NCI-H1694 treated with DMSO at 0.1 percent for 48 hours (cell line): ENCODE measurements at places on chromosomes 7 and 10.

GRCh38 chr10:109647627-109648026, 275.7 kb downstream of the XPNPEP1 start:
- no peak for DNase-seq

GRCh38 chr7:4166340-4166739, 515.8 kb upstream of the FOXK1 start:
- DNase-seq = no peak

DNA sequence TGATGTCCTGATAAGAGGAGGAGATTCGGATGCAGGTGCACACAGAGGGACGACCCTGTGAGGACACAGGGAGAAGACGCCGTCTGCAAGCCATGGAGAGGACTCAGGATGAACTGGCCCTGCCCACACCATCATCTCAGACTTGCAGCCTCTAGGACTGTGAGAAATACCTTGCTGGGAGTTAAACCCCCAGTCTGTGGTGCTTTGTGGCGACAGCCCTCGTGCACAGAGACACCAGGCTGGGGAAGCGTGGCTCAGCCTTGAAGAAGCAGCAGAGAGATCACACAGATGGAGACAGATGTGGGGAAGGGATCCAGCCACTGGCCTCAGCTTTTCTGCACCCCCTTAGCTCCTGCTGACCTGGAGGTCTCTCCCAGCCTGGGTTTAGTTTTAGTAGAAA, 26.3 kb upstream of the PITRM1 start:
- DNase-seq = no peak

- no peak for DNase-seq
These were observed 159.6 kb downstream of the SKAP2 start for GRCh38 chr7:26704786-26705185.

- DNase-seq = no peak
These were observed 176.2 kb upstream of the RNF32 start for GRCh38 chr7:156464339-156464738.

GRCh38 chr10:125233726-125234125, 73.4 kb upstream of the CTBP2 start:
- DNase-seq = no peak

GRCh38 chr7:16271990-16272665, 149.2 kb downstream of the CRPPA start:
- no peak for DNase-seq

GRCh38 chr10:16865766-16866165, 48.5 kb upstream of the RSU1 start:
- no peak for DNase-seq

DNA sequence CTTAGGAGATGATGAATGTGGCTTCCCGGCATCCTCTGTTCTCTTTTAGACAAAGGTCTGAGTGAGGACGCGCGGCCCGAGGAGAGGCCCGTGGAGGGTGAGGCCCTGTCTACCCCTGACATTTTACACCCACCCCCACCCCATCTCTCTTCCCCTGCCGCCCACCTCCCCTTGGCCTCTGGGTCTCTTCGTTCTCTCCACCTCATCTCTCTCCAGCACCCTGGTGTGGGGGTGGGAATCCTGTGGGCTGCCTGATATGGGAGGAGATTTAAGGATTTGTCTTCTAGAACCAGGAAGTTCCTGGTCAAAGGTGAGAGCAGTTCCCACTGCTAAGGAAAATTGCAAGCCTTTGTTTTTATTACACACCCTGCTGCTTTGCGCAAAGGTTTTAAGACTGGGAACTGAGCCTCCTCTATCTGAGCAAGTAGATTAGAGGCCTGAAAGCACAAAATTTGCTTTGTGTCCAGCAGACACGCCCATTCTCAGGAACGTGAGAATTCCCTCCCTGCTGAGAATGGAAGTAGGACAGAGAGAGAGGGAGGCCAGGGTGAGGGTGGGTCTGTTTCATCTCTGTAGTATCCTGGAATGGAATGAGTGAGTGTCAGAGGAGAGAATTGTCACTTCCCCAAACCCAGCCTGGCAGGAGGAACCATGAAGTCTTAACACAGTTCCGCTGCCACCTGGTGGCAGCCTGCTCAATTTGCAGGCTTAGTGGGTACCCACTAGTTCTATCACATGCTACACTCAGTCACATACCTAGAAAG, 91.2 kb downstream of the GTF2IRD1 start:
- peak; percentile 33 for DNase-seq

- peak; percentile 73 for DNase-seq
These were observed 9.1 kb upstream of the ZNF316 start for GRCh38 chr7:6628045-6628444.

GRCh38 chr10:132723330-132723970, 62.5 kb downstream of the NKX6-2 start:
- DNase-seq = no peak

- no peak for DNase-seq
These were observed 2.6 kb downstream of the MBL2 start for GRCh38 chr10:52769966-52770365.

DNA sequence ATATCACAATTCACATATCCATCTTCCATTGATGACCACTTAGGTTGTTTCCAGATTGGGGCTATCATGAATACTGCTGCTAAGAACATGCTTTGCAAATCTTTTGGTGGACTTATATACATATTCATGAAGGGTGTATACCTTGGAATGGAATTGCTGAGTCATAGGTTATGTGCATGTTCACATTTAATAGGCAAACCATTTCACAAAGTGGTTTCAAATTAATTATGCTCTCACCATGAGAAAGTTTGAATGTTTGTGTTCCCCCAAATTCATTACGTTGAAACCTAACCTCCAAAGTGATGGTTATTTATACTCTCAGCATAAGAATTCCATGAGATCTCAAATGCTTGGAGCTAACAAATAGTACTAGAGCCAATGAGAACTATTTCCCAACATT, 86.4 kb downstream of the VPS41 start:
- no peak for DNase-seq

DNA sequence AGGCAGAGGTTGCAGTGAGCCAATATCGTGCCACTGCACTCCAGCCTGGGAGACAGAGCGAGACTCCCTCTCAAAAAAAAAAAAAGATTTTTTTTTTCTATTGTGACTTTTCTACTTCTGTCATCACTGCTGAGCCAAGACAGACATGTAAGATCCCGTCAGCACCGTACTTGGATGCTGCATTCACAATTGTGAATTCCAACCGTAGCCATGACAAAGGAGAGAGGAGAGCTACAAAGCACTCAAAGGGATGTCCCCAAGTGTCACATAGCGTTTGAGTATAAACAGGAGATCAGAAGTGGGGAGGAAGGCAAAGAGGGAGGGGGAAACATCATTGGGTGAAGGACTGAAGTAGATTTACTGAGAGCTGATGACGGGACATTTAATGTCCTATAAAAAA, 144.2 kb downstream of the PRPF18 start:
- DNase-seq = no peak

GRCh38 chr7:27515933-27516332, 146.8 kb downstream of the HIBADH start:
- DNase-seq = no peak

DNA sequence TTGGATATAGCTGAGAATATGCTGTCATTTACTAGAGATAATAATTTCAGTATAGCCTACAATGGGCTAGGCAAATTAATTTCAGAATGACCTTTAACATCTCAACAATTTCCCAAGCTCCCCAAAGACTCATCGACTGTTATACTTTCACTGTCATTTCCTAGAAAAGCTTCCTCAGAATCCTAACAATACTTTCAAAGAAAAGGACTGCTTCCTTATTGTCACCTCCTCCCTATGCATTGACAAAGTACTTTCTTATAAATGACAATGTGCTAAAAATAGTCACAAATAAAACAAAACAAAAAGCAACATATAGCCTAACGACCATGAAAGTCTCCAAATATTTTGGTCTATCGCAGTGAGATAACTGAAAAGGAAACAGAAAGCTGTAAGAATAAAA, 272.6 kb downstream of the ELMO1 start:
- no peak for DNase-seq

GRCh38 chr7:99033765-99034164, 110.1 kb downstream of the SMURF1 start:
- no peak for DNase-seq

DNA sequence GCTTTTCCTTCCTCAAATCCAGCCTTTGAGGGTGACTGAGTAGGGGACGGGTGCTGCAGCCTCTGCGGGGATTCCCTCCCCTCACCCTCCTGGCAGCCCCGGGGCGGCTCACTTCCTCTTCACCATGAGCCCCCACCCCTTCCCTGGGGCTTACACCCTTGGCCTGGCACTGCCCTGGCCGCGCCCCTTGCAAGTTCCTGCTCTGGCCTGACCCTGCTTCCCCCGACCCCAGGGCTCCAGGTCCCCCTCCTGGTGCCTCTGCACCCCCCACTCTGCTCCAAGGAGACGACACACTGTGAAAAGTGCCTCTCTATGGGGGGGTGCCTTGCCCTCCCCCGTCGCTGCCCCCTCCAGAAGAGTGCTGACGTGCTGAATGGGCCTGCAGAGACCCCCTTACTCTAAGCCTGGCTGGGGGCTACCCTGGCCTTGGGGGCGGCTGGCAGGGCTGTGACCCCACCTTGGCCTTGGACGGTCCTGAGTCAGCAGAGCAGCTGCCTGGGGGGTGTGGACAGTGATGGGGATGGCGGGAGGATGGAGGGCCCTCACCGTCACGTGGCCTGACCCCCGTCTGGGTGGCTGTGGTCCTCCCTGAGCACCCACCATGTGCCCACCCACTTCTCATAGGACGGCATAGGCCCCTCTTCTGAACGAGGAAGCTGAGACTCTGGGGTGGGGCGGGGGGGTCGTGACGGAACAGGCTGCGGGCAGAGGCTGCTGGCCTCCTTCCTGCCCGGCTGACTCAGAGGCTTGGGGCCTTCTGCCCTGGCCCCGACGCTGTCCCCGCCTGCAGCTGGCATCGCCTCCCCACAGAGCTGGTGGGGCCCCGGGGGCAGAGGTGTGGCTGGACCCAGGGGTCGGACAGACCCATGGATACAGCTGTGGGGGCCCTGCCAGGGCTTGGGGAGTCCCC, 9.8 kb downstream of the LFNG start:
- no peak for DNase-seq

GRCh38 chr10:96416643-96417042, 57.8 kb upstream of the OPALIN start:
- no peak for DNase-seq

- no peak for DNase-seq
These were observed 75.4 kb upstream of the ATP6V0A4 start for GRCh38 chr7:138873220-138873892.

DNA sequence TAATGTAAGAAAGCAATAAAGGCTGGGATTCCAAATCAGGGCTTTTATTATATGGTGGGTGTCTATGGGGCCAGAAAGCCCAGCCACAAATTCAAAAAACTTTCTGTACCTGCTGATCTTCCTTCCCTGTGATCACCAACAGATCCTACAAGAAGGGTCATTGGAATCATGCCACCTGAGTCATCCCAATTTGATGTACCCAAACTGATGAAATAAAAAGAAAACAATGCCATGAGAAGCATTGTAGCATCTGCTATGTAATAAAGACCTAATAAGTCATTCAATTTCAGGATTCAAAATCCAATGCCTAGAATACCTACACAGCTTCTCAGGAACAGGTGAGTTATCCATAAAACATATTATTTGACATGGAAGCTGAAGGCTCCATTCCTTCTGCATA, 228.8 kb downstream of the DKK1 start:
- DNase-seq = no peak

DNA sequence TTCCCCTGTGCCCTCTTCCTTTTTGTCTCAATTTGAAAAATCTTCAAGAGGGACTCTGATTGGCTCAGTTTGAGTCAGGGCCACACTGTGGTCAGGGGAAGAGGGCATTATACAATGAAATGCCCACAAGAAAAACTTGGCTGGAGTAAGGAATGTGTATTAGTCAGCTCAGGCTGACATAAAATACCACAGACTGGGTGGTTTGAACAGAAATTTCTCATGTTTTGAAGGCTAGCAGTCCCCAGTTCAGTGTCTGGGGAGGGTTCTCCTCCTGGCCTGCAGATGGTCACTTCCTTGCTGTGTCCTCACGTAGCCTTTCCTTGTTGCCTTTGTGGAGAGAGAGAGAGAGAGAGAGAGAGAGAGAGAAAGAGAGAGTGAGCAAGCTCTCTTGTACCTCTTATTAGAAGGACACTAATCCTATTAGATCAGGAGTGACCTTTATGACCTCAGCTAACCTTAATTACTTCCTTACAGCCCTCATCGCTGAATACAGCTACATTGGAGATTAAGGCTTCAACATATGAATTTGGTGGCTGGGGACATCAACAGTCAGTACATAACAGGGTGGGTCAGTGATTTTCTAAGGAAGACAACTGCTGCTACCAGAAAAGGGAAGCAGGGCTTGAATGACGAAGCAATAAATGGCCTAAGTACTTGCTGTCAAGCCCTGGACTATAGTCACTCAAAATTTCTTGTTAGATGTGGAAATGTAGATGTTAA, 25.8 kb upstream of the FAM13C start:
- no peak for DNase-seq

- DNase-seq = no peak
These were observed 111.5 kb downstream of the PLXNA4 start for GRCh38 chr7:132464740-132465139.

GRCh38 chr7:425794-426188, 93.9 kb downstream of the PDGFA start:
- DNase-seq = no peak

GRCh38 chr10:79382491-79382941, 35.2 kb downstream of the PPIF start:
- no peak for DNase-seq

GRCh38 chr7:80999771-81000170, 80.9 kb upstream of the SEMA3C start:
- DNase-seq = no peak

DNA sequence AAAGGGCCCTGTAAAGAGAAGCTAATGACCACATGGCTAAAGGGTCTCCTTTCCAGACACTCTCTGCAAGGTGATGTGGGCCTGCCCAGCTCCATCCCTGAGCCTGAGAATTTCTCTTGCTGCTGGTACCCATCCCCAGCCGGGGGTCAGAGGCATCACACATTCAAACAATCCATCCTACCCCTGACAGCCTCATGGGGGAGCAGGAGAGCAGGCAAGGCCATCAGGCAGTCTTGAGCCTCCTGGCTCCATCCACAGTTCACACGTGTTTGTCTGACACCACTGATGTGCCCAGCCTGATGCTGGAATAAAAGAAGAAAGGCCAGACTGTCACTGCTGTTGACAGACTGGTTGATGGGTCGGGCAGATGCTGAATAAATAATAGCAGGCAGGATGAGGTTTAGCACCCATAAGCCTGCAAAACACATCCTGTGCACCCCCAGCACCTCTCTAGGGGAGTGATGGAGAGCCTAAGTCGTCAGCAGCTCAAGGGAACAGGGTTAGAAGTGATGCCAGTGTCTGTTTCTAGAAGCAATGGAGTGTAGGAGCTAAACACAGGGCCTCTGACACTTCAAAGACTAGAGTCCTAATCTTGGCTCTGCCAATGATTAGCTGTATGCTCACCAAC, 43.5 kb downstream of the TLL2 start:
- DNase-seq = peak; percentile 23

GRCh38 chr7:134907639-134908038, 78.7 kb upstream of the AGBL3 start:
- no peak for DNase-seq

- no peak for DNase-seq
These were observed 4.1 kb downstream of the ERCC6 start for GRCh38 chr10:49534670-49535381.

DNA sequence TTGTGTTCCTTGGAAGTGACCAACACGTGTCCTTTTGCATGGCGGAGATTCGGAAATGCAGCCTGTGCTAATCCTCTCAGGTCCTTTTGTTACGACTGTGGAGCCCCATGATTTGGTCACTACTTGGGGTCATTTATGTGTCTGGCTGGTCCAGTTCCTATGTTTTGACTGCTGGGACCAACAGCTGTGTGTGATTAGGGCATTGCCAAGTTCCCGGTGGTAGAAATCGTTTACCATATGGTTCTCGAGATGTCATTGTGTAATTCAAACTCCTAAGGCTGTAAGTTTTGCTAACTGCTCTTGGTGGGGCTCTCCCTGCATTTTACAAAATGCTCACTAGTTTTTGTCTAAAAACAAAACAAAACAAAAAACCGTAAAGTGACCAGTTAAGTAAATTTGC, 62.0 kb downstream of the CCNY start:
- peak; percentile 13 for DNase-seq
